Stomach (tissue), 19 donors: ENCODE measurements at places on chromosomes 4 and X. TPM values are rescaled to one million over a fixed set of nuclear protein-coding genes. Genes with fewer than 3 reads are reported as not detected.

The CENPVL2 gene
- total RNA-seq, result not detected

The PPEF2 gene
- not detected for total RNA-seq

The MSN gene
- 64.0 TPM for total RNA-seq

The PRPS2 gene
- 58.5 TPM for total RNA-seq

The CENPE gene
- 9.4 TPM for total RNA-seq

The CCNA2 gene
- 3.6 TPM for total RNA-seq

The MED12 gene
- total RNA-seq, result 36.2 TPM

The ACSL1 gene
- 84.4 TPM for total RNA-seq

DNA sequence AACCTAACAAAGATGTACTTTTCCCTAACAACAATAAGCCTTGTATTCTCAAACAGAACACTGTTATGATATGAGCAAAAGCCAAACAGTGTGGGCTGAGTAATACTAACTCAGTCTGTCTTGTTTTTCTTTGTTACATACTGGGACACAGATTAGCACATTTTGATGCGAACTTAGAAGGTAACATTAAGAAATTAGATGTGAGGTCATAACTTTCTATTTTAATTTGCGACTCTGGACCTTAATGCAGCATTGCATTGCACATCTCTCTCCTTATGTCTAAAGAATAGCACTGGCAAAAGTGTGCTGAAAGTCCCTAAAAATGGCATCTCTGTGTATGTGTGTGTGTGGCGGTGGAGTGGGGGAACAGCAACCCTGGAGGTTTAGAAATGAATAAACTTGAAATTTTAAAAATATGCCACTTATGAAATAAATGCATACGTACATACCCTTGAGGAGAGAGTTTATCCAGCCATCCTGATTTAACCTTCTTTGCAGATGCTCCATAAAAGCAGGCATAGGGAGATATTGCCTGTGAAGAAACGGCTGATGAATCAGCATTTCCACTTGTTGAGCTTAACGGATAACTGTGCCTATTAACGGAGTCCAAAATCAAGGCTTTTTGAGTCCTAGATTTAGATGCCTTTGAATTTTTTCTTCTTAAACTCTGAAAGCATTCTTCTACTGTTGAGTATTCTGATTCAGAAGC lies 34.2 kb downstream of the ARAP2 start:
- no peak for DNase-seq

DNA sequence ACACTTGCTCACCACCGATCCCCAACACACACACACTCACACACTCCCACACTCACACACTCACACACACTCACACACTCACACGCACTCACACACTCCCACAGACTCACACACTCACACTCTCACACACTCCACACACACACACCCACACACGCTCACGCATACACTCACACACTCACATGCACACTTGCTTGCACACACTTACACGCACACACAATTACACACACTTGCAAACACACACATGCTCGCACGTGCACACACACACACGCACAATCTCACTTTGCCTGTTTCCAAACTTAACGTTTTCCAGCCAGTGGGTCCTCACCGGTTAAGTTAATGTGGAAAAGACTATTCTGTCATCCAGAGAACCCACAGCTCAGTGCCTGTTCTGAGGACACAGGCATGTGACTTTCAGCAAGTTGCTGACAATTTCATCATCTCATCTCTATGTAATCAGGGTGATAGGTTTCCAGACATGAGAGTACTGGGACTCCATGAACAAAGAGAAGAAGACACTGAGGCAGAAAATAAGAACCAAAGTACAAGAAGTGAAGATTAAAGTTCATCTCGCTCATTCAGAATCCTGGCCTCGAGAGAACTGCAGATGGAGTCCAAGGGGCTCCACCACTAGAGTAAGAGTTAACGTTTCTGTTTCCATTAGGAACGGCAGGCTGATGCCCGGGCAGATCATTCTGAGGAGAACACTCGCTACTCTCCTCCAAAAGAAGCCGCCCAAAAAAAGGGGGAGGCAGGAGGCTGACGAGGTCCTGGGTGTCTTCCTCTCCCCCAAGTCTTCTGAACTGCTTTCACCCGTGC lies 153.2 kb upstream of the FRG1 start:
- no peak for DNase-seq

GRCh38 chrX:134683351-134684005 lies 25.2 kb upstream of the PLAC1 start:
- no peak for DNase-seq

- DNase-seq, result peak; percentile 36
Measured at GRCh38 chr4:84151574-84151973, 347.5 kb downstream of the NKX6-1 start.

GRCh38 chr4:152206185-152206584 lies 329.7 kb downstream of the FBXW7 start:
- no peak for DNase-seq

DNA sequence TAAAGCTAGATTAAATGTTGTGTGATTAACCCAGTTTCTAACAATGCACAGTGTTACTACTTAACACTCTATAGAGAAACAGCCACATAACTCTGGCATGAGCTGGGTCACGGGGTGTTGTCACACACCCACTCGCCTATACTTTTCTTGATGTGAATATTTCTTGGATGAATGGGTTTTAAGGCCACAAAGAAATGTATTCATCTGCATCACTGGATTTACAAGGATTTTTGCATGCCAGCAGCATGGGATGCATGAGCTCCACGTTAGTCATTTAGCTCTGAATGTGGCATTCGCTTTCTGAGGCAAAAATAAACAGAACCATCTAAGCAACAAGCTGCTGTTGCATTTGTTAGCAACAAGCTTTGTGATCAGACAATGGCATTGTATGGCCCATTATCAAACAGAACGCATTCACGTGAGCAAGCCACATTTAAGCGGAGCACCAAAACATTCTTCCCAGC lies 89.7 kb downstream of the LRP2BP start:
- DNase-seq, result peak; percentile 46

DNA sequence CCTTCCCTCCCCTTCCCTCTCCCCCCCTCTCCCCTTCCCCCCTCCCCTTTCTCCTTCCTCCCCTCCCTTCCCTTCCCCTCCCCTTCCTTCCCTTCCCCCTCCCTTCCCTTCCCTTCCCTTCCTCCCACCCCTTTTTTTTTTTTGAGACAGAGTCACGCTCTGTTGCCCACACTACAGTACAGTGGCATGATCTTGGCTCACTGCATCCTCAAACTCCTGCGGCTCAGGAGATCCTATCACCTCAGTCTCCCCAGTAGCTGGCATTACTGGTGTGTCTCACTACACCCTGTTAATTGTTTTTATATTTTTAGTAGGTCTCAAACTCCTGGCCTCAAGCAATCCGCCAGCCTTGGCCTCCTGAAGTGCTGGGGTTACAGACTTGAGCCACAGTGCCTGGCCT lies 66.6 kb downstream of the TBC1D9 start:
- no peak for DNase-seq

DNA sequence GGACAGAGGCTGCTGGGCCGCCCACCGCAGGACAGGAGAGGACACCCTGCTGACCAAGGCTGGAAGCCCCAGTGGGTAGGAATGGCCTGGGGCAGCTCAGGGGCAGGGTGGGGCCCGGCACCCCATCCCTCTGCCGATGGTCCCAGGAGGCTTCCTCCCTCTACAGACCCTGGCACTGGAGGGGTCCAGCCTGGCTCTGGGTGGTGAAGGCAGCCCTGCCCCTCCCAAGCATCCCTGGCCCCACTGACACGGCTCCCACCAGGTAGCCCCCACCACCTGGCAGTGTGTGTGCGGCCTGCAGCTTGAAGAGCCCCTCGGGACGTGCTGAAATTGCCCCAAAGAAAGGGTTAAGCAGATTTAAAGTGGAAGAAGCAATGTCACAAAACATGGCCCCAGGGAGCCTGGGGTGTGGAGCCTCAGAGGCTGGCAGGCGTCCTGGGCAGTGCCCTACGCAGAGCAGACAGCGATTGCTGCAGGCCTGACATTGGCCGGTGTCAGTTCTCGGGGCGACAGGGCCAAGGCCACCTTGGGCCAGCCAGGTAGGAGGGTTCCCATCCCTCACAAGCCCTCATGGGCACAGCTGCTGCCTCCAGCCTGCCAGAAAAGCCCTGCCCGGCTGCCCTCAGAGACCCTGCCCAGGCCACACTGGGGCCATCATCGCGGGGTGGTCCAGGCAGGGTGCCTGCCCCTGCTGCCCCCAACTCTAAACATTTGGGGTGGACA lies 80.5 kb downstream of the FAM53A start:
- no peak for DNase-seq

DNA sequence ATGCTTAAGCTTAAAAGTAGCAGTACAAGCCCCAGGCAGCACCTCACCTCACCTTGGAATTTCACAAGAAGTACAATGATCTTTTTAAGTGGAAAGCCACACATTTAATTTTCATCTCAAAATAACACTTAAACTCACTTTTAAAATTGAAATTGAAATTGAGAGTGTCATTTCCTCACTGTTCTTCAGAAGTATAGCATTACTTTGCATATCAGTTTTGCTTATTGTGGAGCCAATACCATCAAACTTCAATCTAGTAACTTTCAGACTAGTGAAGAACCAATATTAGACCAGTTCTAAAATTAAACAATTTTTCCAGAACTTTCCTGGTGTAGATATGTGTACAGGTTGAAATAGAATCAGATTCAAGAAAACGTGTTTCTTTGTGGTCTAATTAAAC lies 242.4 kb downstream of the NDST4 start:
- DNase-seq, result no peak

DNA sequence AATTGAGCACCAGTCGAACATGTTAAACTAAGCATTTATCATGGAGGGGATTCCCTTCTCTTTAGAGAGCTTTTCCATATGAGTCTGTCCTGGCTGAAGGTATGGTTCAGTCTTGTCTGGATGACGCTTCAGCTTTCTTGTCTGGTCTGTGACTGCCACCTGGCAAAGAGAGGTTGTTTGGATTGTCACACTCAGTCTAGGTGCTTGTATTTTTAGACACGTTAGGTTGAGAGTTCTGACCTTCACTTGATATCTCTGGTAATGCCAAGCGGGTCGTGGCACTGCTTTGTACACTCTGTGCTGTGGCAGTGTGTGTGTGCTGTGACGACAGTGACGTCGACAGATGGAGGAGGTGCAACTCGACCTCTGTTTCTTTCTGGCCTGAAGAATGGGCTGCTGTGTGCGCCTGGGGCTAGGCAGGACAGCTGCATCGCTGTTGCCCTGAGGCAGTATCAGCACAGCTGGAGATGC lies 12.6 kb downstream of the NOCT start:
- DNase-seq, result peak; percentile 69

GRCh38 chr4:112881842-112882241 lies 167.6 kb upstream of the ANK2 start:
- peak; percentile 34 for DNase-seq
